ENCODE measurements at places on chromosomes 7 and 10.
A peak's percentile ranks its signal among the peaks of the same experiment; 100 is the strongest.

- no peaks in the 10 kb centered on the region for H3K4me1 ChIP-seq
- no peak overlapping the region for H3K27ac ChIP-seq
- H3K36me3 ChIP-seq: no peaks in the 10 kb centered on the region
- H3K4me3 ChIP-seq: no peak overlapping the region
Observed at GRCh38 chr10:17409170-17409733, 45.1 kb downstream of the ST8SIA6 start.

DNA sequence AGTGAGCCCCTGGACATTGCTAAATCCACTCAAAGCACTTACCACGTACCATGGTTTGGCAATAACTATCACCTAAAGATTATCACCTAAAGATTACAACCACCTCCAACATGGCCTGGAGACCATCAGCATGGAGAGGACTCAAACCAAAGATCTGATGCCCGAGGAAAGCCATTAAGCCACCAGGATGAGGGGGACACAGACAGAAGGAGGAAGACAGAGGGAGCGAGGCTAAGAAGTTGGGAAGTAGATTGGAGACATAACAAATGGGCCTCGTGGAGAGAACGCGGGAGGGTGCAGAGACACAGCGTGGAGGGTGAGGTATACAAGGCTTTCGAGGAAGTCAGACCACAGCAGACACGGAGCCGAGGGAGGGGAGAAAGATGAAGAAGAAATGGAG lies 700.2 kb downstream of the PARD3 start:
- no peak overlapping the region for H3K4me3 ChIP-seq
- no peak for DNase-seq
- peaks cover 48% of the 10 kb centered on the region for H3K36me3 ChIP-seq
- H3K4me1 ChIP-seq: peaks cover 17% of the 10 kb centered on the region
- H3K27ac ChIP-seq: no peak overlapping the region

- no peak overlapping the region for H3K27ac ChIP-seq
- H3K27me3 ChIP-seq: no peaks in the 10 kb centered on the region
- DNase-seq: no peak
- no peaks in the 10 kb centered on the region for H3K36me3 ChIP-seq
Observed at GRCh38 chr10:98509745-98510144, 63.0 kb upstream of the HPS1 start.

DNA sequence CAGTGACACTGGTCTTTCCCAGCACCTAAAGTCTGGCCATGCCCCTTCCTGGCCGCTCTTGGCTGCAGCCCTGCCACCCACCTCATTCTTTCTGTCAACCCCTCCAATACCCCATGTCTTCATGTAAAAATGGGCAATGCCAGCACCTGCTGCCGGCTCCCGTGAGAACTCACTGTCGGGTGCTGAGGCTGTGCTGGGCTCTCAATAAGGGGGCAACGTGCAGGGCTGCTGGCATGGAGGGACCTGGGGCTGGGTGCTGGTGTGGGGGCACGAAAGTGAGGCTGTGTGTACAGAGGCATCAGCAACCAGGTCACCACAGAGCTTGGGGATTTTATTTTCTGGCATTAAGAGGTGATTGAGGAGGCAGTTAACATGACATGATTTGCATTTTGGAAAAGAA lies 65.3 kb downstream of the ALOX5 start:
- H3K27me3 ChIP-seq: peaks cover 12% of the 10 kb centered on the region
- H3K27ac ChIP-seq: no peak overlapping the region
- no peak for DNase-seq
- H3K4me1 ChIP-seq: no peaks in the 10 kb centered on the region

DNA sequence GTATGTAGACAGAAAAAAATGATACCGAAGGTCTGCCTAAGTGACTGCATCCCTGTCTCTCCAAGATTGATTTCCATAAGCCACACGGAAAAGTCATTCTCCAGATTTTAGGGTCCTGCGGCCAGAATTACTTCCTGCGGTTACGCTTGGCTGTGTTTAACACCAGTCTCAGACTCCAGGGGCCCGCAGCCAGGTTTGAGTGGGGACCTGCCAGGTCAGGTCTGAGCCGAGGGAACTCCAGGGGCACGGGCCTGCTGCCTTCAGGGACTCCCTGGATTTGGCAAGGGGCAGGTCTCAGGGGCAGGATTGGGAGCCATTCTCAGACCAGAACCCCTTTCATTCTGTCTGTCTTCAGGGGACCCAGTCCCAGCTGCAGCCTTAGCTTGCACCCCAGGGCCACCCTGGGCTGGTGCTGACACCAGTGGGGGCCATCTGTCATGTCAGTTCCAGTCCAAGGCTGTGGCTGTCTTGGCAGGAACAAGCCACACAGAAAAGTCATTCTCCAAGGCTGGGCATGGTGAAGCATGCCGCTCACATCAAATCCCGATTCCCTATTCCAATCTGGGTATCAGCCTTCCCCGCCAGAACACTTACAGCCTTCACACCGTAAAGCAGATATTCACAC lies 39.0 kb downstream of the TMEM120A start:
- H3K27ac ChIP-seq: no peak overlapping the region
- H3K36me3 ChIP-seq: peaks cover 12% of the 10 kb centered on the region
- no peak for DNase-seq

DNA sequence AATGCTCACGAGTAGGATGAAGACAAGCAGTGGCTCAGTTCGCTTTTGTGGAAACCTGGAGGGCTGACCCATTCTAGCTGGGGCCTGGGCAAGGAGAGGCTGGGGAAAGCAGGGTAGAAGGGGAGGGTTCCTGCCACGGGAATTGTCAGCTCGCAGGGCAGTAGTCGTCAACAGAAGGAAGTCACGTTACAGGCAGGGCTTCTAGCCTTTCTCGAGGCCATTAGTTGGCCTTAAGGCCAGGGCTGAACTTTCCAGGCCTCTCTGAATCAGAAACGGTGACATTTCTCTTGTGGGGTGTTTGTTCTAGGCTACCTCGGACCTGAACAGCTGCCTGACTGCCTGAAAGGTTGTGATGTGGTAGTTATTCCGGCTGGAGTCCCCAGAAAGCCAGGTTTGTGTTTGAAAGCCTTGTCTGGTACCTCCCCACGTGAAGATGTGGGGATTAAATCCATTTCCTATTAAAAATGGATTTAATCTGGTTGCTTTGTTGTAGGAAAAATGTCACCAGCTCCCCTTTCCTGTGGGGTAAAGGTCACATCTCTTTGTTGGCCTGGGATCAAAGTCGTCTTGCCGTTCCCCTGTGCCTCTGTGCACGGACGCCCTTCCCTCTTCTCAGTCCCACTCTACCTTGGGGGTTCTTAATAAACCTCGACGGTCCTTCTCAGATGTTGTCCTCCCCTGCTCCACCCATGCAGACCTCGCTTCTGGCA lies 9.4 kb downstream of the MDH2 start:
- H3K4me3 ChIP-seq: no peak overlapping the region
- H3K27me3 ChIP-seq: no peaks in the 10 kb centered on the region
- H3K27ac ChIP-seq: no peak overlapping the region

DNA sequence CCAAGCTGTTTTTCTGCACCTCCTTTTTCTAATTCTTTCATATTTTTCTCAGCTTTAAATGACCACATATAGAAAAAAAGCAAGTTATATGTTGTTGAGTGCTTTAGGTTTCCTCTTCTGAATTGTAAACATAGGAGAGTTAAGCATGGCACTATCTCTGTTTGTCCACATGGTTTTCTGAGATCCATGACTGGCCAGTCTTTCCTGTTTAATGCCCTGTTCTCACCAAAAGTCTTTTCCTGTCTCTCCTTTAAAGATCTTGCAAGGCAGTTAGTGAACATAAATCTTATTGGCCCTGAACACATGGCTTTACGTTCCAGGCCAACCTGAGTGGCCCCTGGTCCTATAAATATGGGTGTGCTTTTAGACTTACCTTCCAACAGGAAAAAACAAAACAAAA lies 19.4 kb downstream of the TRPV5 start:
- H3K4me3 ChIP-seq: no peak overlapping the region
- H3K36me3 ChIP-seq: no peaks in the 10 kb centered on the region
- H3K27ac ChIP-seq: no peak overlapping the region
- DNase-seq: no peak
- H3K27me3 ChIP-seq: no peaks in the 10 kb centered on the region
- no peaks in the 10 kb centered on the region for H3K4me1 ChIP-seq

GRCh38 chr7:142833174-142834048 lies 21.5 kb upstream of the EPHB6 start:
- no peaks in the 10 kb centered on the region for H3K4me1 ChIP-seq
- no peaks in the 10 kb centered on the region for H3K36me3 ChIP-seq
- no peak overlapping the region for H3K27ac ChIP-seq
- DNase-seq: no peak

GRCh38 chr10:21989453-21990154 lies 13.9 kb downstream of the DNAJC1 start:
- no peaks in the 10 kb centered on the region for H3K27me3 ChIP-seq
- no peaks in the 10 kb centered on the region for H3K4me1 ChIP-seq
- no peak overlapping the region for H3K4me3 ChIP-seq
- no peak for DNase-seq
- no peak overlapping the region for H3K27ac ChIP-seq

DNA sequence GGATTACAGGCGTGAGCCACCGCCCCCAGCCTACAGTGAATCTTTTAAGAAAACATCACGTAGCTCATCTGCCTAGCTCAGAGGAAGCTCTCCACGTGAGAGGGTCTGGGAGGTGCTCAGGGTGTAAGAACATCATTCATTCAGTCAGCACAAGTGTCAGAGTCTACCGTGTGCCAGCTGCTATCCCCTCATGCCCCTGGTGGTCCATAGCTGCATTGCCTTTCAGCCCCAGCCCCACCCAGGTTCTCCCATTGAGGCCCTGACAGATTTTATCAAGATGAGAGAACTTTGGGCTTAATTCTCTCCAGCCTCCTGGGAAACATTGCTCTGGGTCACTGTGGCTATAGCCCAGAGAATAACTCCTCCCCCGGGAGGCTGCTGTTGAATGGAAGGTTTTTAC lies 45.1 kb downstream of the ZNF503 start:
- H3K4me1 ChIP-seq: peaks cover 10% of the 10 kb centered on the region
- no peak overlapping the region for H3K4me3 ChIP-seq
- no peaks in the 10 kb centered on the region for H3K27me3 ChIP-seq
- DNase-seq: no peak

GRCh38 chr10:78572565-78572964 lies 496.2 kb upstream of the ZMIZ1 start:
- no peaks in the 10 kb centered on the region for H3K27me3 ChIP-seq
- H3K27ac ChIP-seq: peak overlapping the region; percentile 28
- H3K4me3 ChIP-seq: no peak overlapping the region
- peaks cover 15% of the 10 kb centered on the region for H3K4me1 ChIP-seq
- no peak for DNase-seq
- no peaks in the 10 kb centered on the region for H3K36me3 ChIP-seq

GRCh38 chr10:93319896-93320295 lies 162.2 kb downstream of the MYOF start:
- peaks cover 11% of the 10 kb centered on the region for H3K36me3 ChIP-seq
- no peak overlapping the region for H3K27ac ChIP-seq
- H3K4me1 ChIP-seq: no peaks in the 10 kb centered on the region

DNA sequence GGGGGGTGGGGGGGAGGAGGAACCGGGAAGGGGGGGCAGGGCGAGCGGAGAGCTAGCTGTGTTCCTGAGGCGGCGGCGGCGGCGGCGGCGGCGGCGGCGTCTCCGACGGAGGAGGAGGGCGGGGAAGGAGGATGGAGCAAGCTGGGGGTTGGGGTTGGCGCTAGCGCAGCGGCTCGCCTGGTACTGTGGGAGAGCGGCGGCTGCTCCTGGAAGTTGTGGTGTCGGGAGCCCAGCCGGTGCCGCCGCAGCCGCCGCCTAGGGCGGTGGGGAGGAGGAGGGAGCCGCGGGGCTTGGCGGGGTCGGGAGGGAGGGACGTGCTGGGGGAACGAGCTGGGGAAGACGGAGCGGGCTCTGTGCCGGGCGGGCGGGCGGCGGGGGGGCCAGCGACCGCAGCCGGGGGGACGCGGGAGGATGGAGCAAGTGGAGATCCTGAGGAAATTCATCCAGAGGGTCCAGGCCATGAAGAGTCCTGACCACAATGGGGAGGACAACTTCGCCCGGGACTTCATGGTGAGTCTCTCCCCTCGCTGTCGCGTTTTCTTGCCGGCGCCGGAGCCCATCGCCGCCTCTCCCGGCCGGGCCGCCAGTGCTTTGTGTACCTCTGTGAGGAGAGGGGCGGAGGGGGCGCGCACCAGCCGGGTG lies at the start of gene PTPN12:
Gene PTPN12 (plus strand): TSS at position 160 of the 642 bp plus-strand sequence. CDS start 252 bp downstream, at position 412.
- H3K36me3 ChIP-seq: no peaks in the 10 kb centered on the region
- peaks cover 6% of the 10 kb centered on the region for H3K4me1 ChIP-seq
- H3K27me3 ChIP-seq: no peaks in the 10 kb centered on the region
- peak within 1 kb of the TSS; percentile 88 for H3K4me3 ChIP-seq

GRCh38 chr7:112938863-112939573 lies 147.6 kb downstream of the GPR85 start:
- no peaks in the 10 kb centered on the region for H3K36me3 ChIP-seq
- H3K4me1 ChIP-seq: peaks cover 10% of the 10 kb centered on the region
- DNase-seq: no peak
- peak overlapping the region; percentile 90 for H3K27ac ChIP-seq

DNA sequence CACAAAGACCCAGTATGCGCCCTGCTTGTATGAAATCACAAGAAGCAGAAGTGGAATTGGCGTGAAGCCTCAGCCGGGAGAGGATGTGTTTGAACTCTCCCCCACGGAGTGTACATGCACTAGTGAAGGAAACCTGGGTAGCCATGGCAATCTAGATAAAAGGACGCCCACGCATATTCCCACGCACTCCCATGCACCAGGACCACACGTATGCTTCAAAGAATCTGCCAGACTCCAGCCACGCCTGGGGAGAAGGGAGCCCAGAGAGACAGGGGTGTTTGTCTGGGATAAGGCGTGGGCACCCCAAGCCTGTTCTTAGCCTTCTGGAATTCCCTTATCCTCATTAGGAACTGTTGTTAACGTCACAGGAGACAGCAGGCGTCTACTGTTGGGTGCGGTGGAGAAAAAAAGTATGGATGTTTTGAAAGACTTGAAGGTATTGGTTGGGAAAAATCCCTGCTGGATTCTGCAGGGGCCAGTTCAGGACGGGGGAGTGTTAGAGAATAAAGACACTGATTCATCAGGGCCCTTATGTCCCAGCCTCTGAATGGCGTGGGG lies 28.9 kb upstream of the ECHDC3 start:
- H3K4me1 ChIP-seq: no peaks in the 10 kb centered on the region
- H3K27ac ChIP-seq: no peak overlapping the region
- no peak for DNase-seq
- no peaks in the 10 kb centered on the region for H3K27me3 ChIP-seq
- H3K36me3 ChIP-seq: no peaks in the 10 kb centered on the region

GRCh38 chr7:2734751-2735571 lies 47.0 kb downstream of the AMZ1 start:
- no peak for DNase-seq
- peaks cover 11% of the 10 kb centered on the region for H3K4me1 ChIP-seq
- H3K36me3 ChIP-seq: peaks cover 17% of the 10 kb centered on the region
- H3K27me3 ChIP-seq: no peaks in the 10 kb centered on the region
- peak overlapping the region; percentile 47 for H3K27ac ChIP-seq

- H3K36me3 ChIP-seq: no peaks in the 10 kb centered on the region
- no peaks in the 10 kb centered on the region for H3K4me1 ChIP-seq
- no peaks in the 10 kb centered on the region for H3K27me3 ChIP-seq
Observed at GRCh38 chr7:107089627-107090026, 45.1 kb downstream of the PRKAR2B start.

GRCh38 chr10:97719602-97720001 lies 6.1 kb downstream of the MARVELD1 start:
- peaks cover 59% of the 10 kb centered on the region for H3K4me1 ChIP-seq
- H3K27ac ChIP-seq: peak overlapping the region; percentile 28
- H3K4me3 ChIP-seq: no peak overlapping the region
- no peaks in the 10 kb centered on the region for H3K27me3 ChIP-seq
